Spinal cord (tissue), 10 donors: ENCODE measurements at places on chromosomes 4 and X. TPM values are rescaled to one million over a fixed set of nuclear protein-coding genes. Genes with fewer than 3 reads are reported as not detected.

DNA sequence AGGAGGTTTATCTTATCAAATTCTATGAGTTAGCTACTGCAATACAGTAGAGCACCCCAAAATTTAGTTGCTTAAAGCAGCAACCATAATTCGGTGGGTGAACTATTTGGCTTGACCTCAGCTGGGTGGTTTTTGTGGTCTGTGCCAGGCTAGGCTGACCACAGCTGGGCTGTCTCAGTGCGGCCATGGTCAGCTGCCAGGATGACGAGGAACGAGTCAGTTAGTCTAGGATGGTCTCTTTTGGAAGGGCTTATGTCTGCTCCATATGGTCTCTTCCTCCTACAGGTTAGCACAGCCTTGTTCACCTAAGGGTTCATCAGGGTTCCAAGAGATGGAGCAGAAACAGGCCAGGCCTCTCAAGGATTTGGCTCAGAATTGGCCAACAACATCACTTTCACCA is 210.4 kb downstream of the PALLD start:
- no peak for DNase-seq

DNA sequence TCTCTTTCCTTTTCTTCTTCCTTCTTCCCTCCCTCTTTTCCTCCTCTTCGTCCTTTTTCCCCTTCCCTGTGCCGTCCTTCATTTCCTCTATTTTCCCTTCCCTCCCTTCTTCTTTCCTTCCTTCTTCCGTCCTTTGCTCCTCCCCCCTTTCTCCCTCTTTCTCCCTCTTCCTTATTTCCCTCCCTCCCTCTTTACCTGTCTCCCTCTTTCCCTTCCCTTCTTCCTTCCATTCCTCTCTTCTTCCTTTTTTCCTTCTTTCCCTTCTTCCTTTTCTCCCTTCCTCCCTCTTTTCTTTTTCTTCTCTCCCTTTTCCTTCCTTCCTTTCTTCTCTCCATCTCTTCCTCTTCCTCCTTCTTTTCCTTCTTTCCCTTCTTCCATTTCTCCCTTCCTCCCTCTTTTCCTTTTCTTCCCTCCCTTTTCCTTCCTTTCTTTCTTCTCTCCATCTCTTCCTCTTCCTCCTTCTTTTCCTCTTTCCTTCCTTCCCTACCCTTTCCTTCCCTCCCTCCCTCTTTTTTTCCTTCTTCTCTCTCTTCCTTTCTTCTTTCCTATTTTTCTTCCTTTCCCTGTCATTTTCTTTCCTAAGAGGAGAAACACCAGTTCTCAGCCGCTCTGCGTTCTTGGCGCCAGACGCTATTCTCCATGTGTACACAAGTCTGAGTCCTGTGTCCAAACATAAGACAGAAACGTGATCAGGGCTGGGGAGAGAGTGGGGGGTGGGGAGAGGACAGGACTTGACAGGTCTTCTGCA is 597.1 kb downstream of the MID1IP1 start:
- no peak for DNase-seq

The GAGE12J gene
- total RNA-seq, result not detected

GRCh38 chrX:140057001-140057411 is 91.7 kb upstream of the CXorf66 start:
- peak; percentile 93 for DNase-seq

DNA sequence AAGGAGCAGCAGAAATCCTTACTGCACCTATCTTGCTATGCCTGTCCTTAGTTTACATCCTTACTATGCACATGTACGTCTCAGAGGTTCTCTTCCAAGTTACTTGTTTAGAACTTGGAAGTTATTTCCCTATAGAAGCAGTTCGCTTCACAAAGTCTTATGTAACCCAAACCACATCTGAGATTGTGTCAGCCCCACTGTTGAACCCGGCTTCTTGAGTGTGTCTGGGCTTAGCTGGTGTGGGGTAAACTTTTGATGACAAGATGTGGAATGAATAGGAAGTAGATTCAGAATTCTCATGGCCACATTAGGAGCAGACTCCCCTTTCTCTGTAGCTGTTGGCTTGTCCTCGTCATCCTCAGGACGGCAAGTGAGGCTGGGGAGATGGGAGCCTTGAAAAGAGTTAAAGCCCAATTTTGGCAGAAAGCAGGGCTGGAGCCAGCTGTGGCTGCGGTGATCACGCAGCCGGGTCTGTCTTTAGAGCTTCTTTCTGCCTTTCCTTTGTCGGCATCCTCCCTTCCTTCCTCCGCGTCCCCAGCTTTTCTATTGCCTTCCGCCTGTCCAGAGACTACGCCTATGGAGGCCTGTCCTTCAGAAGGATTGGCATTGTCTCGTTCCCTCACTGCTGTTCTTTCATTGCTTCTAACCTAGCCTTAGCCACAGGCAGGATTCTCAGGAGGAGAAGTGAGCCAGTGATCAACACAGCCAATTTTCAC is 23.0 kb upstream of the LIMCH1 start:
- no peak for DNase-seq

DNA sequence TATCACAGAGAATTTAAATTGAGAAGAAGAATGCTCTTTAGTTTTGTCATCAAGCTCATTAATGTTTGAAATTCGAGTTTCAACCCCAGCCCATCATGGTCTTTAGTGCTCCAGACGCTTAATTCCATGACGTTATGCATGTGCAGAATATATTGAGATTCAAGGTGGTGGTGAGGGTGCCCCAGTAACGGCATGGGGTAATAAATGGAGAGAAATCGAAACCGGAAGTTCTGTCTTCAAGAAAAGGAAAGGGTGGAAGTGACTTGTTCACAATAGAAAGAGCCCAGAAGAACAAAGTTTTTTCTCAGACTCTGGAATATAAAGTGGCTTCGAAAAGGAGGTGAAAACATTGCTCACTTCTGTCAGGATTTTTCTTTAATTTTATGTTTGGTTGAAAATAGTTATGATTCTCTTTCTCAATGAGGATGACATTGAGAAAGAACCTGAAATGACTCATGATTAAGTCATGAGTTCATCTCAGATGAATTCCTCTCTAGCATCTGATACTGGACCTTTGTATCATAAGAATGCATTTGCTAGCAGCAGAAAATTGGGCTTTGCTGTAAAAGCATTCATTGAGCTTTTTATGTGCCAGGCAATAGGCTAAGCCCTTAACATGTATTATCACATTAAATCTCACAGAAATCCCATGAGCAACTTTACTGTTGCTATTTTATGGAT is 779 bp upstream of the DDX60L start:
- DNase-seq, result peak; percentile 57

The PDE5A gene
- 73.6 TPM for total RNA-seq

The C4orf51 gene
- not detected for total RNA-seq

DNA sequence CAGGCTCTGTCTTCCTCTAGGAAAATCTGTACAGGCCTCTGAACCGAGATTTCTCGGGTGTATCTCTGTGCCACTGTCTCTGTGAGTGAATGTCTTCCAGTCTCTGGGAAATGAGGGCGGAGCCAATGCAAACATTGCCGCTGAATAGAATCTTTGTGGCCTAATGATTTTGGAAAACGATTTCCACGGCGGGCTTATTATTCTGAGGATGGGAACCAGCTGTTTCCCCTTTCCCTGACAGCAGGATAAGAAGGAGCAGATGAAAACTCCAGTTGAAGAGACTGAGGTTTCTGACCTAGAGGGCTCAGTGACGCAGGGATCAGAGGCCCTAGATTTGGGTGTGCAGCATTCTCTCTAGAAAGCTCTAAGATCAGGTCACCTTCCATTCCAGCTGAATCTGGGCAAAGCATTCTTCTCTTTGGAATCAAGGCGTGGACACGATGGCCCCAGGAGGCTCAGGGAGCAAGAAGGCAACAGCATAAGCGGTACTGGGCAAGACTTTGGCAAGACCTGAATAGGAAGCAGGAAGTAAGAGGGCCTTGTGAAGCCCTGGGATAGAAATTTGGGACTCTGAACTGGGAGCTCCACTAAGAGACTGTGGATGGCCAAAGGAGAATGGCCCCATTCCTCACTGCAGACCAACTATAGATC is 47.3 kb downstream of the PJA1 start:
- no peak for DNase-seq

- no peak for DNase-seq
These were observed 63.0 kb upstream of the WDFY3 start for GRCh38 chr4:85029453-85029852.

The PITX2 gene
- total RNA-seq, result 0.33 TPM

DNA sequence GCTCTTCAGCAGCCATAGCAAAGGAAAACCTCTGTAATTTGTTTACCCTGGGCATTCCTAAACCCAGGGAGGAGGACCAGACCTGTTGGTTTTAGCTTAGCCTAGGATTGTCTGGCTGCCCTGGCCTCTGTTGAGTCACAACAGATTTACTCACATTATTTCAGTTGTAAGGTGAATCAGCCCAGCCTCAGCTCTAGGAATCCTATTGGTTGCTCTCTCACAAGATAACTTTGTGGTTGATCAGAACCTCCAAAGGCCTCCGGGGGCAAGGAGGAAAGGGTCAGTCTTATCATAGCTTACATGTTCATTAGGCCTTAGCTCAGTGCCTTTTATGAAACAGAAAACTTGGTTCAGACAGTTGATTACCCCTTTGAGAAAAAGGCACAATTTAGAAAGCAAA is 41.0 kb downstream of the PDK3 start:
- DNase-seq, result no peak

GRCh38 chr4:118741301-118741855 is 56.2 kb downstream of the METTL14 start:
- DNase-seq, result no peak

GRCh38 chr4:128393101-128393704 is 105.6 kb upstream of the PGRMC2 start:
- DNase-seq, result no peak

GRCh38 chrX:107502316-107502715 is 52.9 kb downstream of the FRMPD3 start:
- no peak for DNase-seq

DNA sequence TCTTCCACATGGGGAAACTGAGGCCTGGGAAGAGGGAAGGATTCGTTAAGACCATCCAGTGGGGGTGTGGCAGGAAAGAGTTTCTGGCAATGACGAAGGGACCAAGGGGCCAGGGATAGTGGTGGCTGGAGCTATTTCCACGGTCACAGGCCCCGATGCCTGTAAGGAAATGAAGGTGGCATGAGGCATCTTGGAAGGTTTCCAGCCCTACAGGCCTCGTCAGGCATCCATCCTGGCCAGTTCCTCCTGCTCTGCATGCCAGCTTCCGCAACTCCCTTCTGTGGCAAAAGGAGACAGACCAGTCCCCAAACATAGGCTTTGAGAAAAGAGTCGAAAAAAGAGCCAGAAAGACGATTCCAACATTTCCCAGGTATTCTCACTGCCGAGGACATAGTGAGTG is 9.2 kb upstream of the C4orf50 start:
- DNase-seq, result no peak

- no peak for DNase-seq
These were observed 45.0 kb downstream of the HTT start for GRCh38 chr4:3119464-3119863.
